ENCODE measurements at places on chromosomes 1 and 21.

DNA sequence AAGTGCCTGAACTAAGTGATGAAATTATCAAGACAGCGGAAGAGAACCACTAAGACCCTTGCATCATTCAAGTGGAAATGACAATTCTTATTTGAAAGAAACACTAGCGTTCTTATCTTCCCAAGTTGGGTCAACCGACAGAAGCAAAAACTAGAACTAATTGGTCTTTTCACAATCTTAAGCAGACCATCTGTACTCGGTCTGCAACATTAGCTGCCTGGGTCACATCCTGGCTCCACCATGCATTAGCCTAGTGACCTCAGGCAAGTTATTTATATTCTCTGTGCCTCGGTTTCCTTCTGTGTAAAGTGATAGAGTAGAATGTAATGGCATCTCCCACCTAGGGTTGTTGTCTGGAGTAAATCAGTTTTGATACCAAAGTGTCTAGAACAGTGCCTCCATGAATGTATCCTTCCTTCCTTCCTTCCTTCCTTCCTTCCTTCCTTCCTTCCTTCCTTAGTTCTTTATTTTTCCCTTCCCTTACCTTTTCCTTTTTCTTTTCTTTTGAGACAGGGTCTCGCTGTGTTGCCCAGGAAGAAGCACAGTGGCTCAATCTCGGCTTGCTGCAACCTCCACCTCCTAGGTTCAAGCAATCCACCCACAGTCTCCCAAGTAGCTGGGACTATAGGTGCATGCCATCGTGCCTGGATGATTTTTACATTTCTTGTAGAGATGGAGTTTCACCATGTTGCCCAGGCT, 6.0 kb downstream of the COLGALT2 start:
- no peak for DNase-seq

- no peak for DNase-seq
Measured at GRCh38 chr1:85125891-85126290, 74.9 kb downstream of the SYDE2 start.

- no peak for DNase-seq
Measured at GRCh38 chr1:209062863-209063262, 520.7 kb upstream of the CAMK1G start.

DNA sequence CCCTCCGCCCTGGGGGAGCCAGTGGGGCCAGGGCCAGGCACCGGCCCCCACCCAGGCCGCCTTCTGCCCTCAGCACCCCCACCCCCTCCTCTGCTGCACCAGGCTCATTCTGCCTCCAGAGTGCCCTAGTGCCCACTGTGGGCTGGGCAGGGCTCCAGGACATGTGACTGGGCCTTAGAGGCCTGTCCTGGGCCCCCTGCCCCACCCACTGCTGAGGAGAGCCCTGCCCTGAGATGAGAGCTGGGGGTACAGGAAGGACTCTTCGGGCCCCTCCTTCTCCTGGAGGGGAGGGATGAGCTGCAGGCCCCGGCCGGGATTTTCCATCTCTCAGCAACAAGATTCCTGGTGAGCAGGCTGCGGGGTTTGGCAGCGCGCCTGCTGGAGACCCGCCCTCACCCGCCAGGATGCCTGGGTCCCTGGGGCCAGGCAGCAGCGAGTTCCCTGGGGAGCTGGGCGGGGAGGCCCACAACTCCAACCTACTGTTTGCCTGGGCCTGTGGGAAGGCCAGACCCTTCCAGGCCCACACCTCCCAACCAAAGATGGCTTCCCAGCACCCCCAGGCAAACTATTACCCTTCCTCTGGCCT, 14.0 kb downstream of the AHDC1 start:
- DNase-seq: no peak

- DNase-seq: no peak
Measured at GRCh38 chr1:209854196-209854595, 26.4 kb downstream of the UTP25 start.

GRCh38 chr1:27517907-27518718, 28.1 kb upstream of the WASF2 start:
- no peak for DNase-seq

DNA sequence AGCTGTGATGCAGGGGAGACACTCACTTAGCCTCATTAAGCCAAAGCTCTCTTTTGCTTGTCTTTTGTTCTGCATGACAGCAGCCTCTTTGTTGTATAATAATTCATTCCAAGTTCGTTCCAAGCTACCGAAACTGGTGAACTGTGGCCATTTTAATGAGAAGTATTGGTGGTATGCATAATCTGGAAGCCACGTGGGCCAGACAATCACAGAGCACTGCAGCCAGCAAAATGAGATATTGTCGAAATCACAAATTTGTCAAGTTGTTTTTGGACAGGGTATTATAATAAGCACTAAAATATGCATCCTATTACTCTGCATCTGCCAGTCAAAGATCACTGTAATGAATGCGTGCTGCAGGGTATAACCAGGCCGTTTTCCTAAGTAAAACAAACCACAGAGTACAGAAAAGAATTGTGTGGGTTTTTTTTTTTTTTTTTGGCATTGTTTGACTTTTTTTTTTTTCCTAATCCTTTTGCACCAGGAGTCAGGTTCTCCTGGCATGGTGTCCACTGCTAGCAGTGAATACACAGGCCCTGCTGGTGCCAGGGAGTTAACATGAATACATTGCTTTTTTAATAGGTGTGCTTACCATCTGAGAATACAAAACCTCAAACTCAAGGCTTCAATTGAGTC, 423.9 kb downstream of the PTBP2 start:
- DNase-seq: peak; percentile 78

DNA sequence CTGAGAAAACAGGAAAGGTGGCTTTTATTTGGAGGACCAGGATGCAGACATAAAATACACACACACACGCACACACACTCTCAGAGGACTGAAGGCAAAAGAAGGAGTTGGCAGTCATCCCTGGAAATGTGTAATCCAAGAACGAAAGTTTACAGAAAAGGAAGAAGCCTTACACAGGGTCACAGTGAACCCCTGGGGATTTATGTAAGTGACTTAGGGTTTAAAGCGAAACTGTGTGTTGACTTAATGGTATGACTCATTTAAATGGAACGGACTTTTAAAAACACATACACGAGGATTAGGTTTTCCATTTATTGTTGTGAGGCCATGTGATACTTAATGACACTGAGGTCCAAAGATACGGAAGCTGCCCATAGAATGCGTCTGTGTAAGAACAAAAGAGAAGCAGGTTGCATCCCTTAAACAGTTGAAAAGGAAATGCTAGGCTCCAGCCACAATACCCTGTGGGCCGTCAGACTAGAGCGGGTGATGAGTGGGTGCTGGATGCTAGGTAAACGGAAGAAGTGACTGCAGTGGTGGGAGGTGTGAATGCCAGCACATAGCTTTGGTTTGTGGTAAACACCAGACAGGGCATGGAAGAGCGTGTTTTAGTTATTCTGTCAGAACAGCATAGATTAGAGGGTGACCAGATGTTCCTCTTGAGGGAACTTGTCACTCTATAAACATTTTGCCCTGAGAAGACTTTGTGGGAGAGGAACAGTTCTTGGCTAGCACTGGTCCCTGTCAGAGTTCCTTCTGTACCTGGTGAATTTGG, 21.6 kb upstream of the BCL10 start:
- DNase-seq: no peak

- peak; percentile 86 for DNase-seq
Measured at GRCh38 chr21:35664683-35665082, 395.6 kb downstream of the SETD4 start.

- DNase-seq: no peak
Measured at GRCh38 chr1:151058692-151059091, 730 bp downstream of the CDC42SE1 start.

DNA sequence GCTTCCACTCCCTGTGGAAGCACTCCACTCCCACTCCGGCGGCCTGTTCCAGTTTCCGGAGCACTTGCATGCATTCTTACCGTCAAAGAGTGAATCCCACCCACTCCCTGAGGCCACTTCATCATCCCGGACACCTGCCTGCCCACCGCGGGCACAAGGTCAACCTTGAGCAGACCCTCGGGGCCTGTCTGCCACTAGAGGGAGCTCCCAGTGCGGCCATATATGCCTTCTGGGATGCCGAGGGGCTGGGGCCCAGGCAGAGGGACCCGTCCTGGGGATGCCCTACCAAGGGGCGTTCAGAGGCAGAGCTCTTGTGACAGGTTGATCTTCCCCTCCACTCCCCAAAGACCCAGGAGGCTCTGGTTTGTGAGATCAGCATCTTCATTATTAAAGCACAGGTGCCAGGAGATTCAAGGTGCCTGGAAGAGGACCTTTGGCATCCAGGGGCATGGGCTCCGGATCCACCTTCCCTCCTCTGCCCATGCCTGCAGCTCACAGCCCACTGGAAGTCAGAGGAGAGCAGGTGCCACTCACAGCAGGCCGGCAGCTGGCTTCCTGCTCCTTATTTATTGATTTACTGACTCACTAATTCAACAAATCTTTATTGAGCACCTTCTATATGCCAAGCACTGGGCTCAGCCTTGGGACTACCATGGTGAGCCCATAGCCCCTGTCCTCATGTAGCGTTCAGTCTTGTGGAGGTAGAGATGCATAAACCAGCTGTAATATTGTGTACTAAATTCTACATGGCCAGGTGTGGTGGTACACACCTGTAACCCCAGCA, 47.3 kb downstream of the UBIAD1 start:
- DNase-seq: peak; percentile 45

DNA sequence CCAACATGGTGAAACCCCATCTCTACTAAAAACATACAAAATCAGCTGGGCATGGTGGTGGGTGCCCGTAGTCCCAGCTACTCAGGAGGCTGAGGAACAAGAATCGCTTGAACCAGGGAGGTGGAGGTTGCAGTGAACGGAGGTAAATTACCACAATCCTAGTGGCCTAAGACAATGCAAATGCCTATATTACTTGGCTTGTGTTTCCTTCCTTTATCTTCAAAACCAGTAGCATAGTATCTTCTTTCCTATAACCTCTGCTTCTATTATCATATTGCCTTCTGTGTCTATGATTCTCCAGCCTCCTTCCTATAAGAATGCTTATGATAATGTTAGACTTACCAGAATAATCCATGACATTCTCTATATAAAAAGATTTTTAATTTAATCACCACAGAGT, 156.2 kb upstream of the RGS18 start:
- DNase-seq: no peak

GRCh38 chr1:209527993-209528717, 55.4 kb upstream of the CAMK1G start:
- DNase-seq: no peak

DNA sequence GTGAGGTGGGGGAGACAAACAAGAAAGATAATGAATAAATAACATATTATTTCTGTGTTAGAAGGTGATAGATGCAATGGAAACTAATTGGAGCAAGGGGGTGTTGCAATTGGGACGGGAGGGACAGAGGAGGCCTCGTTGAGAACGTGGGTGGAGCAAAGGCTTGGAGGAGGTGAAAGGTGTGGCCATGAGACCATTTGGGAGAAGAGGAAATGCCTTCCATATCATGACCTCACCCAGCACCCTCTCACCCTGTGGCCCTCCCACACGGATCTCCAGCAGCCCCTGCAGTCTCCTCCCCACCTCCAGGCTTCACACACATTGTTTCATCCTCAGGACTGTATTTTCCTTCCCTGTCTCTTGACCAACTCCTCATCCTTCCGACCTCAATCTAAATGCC, 85.3 kb upstream of the ARHGAP29 start:
- DNase-seq: no peak

GRCh38 chr1:50105433-50105832, 3.3 kb upstream of the ELAVL4 start:
- DNase-seq: peak; percentile 37

DNA sequence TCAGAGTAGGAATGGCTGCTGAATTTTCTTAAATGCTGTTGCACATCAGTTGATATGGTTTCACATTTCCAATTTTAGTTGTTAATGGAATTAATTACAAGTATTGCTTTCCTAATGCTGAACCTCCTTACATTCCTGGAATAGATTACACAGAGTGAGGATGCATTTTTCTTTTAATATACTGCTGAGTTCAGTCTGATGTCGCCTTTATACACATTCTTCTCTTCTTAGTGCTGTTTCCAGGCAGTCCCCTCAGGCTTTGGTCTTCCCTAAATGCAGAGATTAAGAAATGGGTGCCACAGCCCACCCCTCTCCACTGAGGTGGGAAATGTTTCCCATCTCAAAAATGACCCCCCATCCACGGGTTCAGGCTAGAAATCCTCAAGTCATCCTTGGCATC, 6.7 kb upstream of the TSPEAR start:
- DNase-seq: no peak

- DNase-seq: no peak
Measured at GRCh38 chr1:244727871-244728474, 75.0 kb downstream of the DESI2 start.

DNA sequence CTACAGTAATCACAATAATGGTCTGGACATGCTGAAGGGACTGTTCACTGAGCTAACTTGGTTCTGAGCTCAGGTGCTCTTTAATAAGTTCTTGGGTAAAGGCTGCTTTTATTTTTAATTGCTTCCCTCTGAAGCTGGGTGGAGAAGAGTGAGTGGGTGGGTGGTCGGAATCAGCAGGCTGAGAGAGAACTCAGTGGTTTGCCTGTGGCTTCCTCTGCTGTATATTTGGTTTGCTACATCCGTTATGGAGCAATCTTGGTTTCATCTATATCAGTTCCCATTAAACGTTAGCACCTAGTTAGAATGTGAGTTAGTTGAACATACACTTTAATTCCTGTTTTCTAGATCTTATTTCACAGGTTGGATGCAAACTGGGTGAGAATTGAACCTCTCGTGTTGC, 23.3 kb downstream of the CNIH4 start:
- DNase-seq: no peak

- DNase-seq: no peak
Measured at GRCh38 chr1:243726806-243727502, 123.1 kb downstream of the AKT3 start.

DNA sequence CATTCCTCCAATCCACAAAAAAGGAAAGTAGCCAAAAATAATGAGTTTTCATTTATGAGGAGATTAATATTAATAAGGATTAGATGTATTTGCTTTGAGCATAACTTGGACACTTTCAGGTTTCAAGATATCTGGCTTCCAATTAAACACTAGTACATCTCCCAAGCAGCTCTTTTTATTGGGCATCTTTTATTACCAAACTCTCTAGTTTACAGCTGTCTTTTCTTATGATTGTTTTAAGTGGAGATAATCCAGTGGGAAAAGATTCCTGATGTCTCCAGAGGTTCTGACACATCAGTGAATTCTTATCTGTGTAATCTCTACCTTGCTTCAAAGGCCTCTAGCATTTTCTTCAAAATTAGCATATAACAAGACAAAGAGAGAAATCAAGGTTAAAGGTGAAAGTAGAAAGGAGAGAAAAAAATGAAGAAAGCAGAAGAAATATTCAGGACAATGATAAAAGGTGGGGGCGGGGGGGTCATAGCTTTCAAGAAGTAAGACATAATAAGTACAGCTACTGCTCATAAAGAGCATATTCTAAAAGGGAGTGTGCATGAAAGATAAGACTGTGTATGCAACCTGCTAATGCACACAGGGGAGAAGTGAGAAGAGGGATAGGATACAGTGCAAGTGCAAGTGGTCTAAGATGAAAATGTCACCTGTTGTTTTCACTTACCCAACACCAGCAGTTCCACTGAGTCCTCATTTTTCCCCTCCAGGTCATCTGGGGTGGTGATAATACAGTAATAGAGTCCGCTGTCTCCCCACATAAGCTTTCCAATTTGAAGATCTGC, 19.1 kb downstream of the ILDR2 start:
- no peak for DNase-seq

DNA sequence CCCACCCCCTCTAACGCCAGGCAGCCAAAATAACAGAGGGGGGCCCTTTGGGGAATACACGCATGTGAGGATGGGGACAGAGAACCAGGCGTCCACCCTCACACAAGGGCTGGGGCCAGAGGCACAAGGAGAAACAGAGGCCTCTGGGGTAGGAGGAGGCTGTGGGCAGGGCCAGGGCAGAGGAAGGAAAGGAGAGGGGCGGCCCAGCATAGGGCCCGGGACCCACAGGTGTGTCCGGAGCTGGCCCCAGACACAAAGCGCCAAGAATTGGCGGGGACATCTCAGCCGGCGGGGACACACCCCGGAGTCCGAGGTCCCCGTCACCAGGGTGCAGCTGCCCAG, 6.7 kb downstream of the PLEKHG5 start:
- DNase-seq: no peak
